ENCODE measurements at places on chromosomes 2 and 18. TPM values are rescaled to one million over a fixed set of nuclear protein-coding genes. Genes with fewer than 3 reads are reported as not detected.
A peak's percentile ranks its signal among the peaks of the same experiment; 100 is the strongest.

RGPD3 gene
- total RNA-seq, result 0.15 TPM

USP40 gene
- 23.6 TPM for total RNA-seq

NPPC gene
- 11.4 TPM for total RNA-seq

DNAH6 gene
- total RNA-seq, result 7.8 TPM

CNDP1 gene
- not detected for total RNA-seq

GBX2 gene
- total RNA-seq, result 3.5 TPM

FAM117B gene
- 13.0 TPM for total RNA-seq

DNA sequence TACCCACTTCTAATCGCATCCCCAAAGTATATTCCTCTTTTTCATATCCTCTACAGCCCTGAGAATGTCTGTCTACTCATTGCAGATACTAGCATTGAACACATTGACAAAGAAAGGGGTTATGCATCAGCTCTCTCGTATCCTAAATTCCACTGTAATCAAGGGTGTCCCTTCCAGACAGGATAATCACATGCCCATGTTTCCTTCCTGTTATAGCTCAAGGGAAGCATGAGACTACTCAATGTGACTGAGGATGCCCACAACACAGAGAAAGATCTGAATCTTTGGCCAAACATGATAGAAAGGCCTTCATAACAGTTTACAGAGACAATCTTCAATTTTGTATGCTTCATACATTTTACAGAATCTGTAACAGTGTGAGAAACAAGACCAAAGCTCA, 69.2 kb downstream of the HIBCH start:
- peak; percentile 3 for DNase-seq

GRCh38 chr2:62452701-62453454, 53.1 kb downstream of the TMEM17 start:
- DNase-seq, result no peak

- DNase-seq, result no peak
Measured at GRCh38 chr2:52253416-52253980, 1221.6 kb upstream of the NRXN1 start.

DNA sequence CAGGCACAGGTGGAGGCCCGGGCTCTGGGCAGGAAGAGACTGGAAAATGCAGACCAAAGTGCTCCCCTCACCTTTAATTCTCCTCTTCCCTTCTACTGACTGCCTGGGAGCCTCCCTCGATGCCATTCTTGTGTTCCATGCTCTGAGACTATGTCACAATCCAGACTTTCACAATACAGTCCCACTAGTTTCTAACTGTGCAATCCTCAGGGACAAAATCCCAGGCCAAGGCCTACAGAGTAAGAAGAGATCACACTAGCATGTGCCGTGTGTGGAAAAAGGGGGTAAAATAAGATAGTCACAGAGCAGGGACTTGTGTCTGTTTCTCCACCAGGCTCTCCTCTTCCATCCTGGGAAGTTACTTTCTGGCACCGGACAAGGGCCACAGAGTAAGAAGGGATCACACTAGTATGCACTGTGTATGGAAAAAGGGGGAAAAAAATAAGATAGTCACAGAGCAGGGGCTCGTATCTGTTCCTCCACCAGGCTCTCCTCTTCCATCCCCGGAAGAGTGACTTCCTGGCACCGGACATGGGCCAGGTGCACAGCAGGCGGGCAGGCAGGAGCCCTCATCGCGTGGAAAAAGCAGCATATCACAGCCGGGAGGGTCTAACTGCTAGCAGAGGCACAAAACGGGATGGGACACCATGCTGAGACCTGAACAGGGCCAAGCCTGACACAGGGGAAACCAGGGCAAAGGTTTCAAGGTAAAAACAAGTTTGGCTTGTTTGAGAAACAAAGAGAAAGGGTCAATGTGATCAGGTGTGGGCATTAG, 9.6 kb downstream of the CYB5A start:
- no peak for DNase-seq

GRCh38 chr18:56235481-56236013, 402.8 kb downstream of the TXNL1 start:
- DNase-seq, result no peak

GRCh38 chr2:7057865-7058400, 140.7 kb downstream of the RNF144A start:
- DNase-seq, result no peak

- DNase-seq, result no peak
Measured at GRCh38 chr2:80351231-80351630, 46.7 kb upstream of the LRRTM1 start.
